ENCODE measurements at places on chromosomes 13 and 19.

- DNase-seq, result no peak
These were observed 373.0 kb upstream of the SLITRK1 start for GRCh38 chr13:84255226-84255797.

DNA sequence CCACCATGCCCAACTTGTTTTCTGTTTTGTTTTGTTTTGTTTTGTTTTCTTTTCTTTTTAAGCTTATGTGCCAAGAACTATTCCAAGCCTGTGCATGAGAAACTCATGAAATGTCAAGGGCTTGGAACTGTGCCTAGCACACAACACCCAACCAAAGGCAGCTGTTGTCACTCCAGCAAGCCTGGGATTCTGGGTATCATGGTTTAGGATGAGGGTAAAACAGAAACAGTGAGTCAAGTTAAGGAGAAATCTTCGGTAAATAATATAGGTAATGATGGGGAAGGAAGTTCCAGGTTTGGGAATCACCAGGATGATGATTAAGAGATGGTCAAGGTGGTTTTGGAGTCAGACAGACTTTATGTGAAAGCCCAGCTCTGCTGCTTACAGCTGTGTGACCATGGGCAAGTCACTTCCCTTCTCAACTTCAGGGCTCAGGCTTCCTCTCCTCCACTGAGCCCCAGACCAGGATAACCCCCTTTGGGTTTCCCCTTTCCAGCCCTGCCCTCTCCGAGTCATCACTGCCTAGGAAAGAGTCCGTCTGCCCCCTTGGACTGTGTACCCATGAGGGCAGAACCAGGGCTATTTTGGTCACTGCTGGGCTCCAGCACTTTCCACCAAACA, 5.0 kb downstream of the PVR start:
- DNase-seq, result no peak

- DNase-seq, result no peak
These were observed 1.3 kb upstream of the LCP1 start for GRCh38 chr13:46183018-46183946.

GRCh38 chr13:62747629-62748028, 1332.0 kb upstream of the PCDH20 start:
- no peak for DNase-seq

DNA sequence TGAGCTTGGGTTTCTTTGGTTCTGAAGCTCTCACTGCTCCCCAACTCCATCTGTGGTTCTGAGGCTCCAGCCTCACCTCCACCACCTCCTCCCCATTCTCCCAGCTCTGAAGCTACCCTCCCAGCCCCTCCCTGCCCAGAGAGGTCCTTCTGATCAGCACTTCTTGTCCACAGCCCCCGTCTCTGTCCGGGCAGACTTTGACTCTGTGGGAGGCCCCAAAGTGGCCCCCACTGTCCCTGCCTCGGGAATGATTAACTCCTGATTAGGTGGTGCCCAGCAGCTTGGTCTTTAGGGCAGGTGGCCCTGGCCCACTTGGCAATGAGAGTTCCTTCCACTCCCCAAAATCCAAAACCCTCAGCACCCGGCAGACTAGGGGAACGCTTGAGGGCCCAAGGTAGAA, 14.4 kb downstream of the EVI5L start:
- DNase-seq, result no peak

DNA sequence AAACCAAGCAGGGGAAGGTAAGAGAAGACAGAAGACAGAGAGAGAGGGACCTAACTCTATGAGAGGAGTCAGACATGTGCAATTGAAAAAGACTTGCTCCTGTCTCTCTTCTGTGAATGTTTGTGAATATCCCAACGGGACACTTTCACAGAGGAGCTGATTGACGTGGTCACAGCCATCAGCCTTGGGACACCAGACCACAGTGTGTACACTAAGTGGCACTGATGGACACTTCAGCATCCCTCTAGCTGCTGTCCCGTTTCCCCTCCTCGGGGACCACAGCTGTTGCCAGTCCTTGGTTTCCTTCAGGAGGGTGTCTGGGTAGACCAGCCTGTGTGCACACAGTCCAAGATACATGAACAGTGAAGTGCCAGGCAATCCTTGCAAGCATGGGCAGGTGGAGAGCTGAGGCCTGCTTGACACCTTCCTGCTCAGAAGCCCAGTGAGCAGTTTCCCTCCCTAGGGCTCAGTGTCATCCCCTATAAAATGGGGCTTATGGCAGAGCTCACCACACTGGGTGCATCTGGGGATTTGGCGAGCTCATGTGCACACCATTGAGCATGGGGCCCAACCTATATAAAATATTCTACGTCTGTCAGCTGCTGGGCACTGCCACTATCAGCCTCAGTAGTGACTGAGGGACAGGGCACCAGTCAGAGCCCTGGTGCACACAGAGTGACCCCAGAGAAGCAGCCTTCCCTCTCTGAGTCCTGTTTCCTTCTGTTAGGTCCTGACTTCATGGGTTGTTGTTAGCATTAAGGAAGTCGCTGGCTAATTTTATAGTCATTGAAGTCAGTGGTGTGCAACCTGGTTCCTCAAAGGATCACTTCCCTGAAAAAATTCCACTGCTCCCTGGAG, 4.3 kb upstream of the USF2 start:
- DNase-seq, result no peak

GRCh38 chr19:35066691-35067563, 25.4 kb downstream of the HPN start:
- DNase-seq, result peak; percentile 83

- DNase-seq, result no peak
These were observed 7.4 kb downstream of the RPL28 start for GRCh38 chr19:55392820-55393761.

- no peak for DNase-seq
These were observed 106.1 kb downstream of the NHLRC3 start for GRCh38 chr13:39144391-39144790.

GRCh38 chr13:95050800-95051615, 250.2 kb downstream of the ABCC4 start:
- DNase-seq, result no peak

- DNase-seq, result no peak
These were observed 14.7 kb upstream of the PDCD5 start for GRCh38 chr19:32566246-32566830.

DNA sequence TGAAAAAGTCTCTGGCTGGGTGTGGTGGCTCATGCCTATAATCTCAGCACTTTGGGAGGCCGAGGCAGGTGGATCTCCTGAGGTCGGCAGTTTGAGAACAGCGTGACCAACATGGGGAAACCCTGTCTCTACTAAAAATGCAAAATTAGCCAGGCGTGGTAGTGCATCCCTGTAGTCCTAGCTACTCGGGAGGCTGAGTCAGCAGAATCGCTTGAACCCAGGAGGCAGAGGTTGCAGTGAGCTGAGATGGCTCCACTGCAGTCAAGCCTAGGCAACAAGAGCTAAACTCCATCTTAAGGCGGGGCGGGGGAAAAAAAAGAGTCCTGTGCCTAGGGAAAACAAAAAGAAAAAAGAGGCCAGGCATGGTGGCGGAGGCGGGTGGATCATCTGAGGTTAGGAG, 2.2 kb downstream of the ZNF43 start:
- DNase-seq, result no peak

- DNase-seq, result no peak
These were observed 251.0 kb upstream of the STARD13 start for GRCh38 chr13:33536601-33537000.

DNA sequence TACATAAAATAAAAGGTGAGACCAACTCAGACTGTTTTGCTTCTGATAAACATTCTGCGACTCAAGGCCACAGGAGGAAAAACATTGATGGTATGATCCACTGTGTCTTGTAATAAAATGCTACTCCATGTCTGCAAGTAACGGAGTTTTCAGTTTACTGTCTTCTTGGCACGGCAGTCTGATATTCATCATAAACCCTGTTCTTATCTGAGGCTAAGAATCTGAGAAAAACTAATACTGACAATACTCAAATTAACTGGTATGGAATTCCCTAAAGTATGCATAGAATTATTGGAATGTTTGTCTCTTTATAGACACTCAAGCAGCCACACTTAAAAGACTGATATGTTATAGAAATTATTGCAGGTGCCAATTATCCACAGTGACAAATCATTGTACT, 125.5 kb downstream of the TBC1D4 start:
- no peak for DNase-seq

DNA sequence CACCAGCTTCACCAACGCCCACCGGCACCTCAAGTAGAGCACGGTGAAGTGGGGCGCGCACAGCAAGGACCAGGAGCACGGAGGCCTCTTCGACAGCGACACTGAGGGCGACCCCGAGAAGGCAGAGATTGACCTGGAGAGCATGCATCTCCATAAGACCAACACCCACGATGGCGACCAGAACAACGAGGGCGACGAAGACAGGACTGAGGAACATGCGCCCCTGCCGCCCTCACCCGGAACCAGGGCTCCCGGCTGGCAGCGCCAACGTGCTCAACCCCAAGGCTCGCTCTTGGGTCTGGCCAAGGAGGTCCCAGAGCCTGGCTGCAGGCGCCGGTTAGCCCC, 18.5 kb upstream of the RNF17 start:
- DNase-seq, result no peak
